Endodermal cell (in vitro differentiated cells): ENCODE measurements at places on chromosomes 7 and 10. TPM values are rescaled to one million over a fixed set of nuclear protein-coding genes. Genes with fewer than 3 reads are reported as not detected.
A peak's percentile ranks its signal among the peaks of the same experiment; 100 is the strongest.

DNA sequence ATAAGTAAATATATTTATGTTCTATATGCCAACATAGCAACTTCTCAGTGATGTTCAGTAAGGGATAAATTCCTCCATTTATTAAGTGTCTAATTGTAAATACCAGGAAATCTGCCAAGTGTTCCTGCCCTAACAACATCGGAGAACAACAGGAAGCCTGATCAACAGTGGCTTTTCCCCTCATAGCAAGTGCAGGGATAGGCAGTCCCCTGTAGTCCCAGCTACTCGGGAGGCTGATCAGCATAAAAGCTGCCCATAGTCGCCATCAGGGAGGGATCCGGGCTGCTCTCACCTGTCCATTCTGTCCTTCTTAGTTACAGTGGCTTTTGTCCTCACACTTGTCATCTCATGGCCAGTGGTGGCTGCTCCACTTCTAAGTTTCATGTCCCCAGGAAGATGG lies 141.3 kb downstream of the IDE start:
- H3K4me1 ChIP-seq, result no peaks in the 10 kb centered on the region
- no peaks in the 10 kb centered on the region for H3K27me3 ChIP-seq
- no peak overlapping the region for H3K27ac ChIP-seq
- H3K36me3 ChIP-seq, result no peaks in the 10 kb centered on the region

C10orf62 gene
- not detected in 3 replicates for total RNA-seq

GRCh38 chr10:5813341-5814109 lies at the start of gene GDI2:
TSS of gene GDI2 (minus strand) at chr10:5813434. CDS start at chr10:5813258, 176 bp downstream.
- peaks cover 3% of the 10 kb centered on the region for H3K4me1 ChIP-seq
- H3K27me3 ChIP-seq, result no peaks in the 10 kb centered on the region
- peak; percentile 98 for DNase-seq
- peak within 1 kb of the TSS; percentile 97 for H3K27ac ChIP-seq
- H3K36me3 ChIP-seq, result no peaks in the 10 kb centered on the region
- peak within 1 kb of the TSS; percentile 100 for H3K4me3 ChIP-seq

NXPH1 gene
- total RNA-seq, result not detected in 3 replicates

KCP gene
- total RNA-seq, result 23.5 and 33.3 TPM in 2 replicates

TUBAL3 gene
- not detected in 3 replicates for total RNA-seq

DEPP1 gene
- 2.6 to 6.1 TPM (median 2.9 TPM) in 3 replicates for total RNA-seq

IL6 gene
- total RNA-seq, result 0.61 to 0.64 TPM in 2 of 3 replicates, not detected in the other

DNA sequence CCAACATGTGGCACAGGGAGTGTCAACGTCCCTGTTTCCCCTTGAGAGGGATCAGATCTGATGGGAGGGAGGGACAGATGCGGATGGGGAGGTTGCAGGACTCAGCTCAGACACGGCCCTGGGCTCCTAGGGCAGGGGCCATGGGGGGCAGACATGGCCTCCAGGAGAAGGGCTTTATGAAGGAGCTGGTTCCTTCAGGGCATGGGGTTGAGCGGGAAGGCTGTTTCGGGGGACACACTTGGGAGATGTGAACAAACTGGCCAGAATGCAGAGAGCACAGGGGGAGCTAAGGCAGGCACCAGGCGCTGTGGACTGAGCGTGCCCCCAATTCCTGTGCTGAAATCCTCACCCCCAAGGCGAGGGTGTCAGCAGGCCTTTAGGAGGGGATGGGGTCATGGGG lies 581.9 kb upstream of the FOXK1 start:
- H3K27ac ChIP-seq, result no peak overlapping the region
- H3K36me3 ChIP-seq, result no peaks in the 10 kb centered on the region
- H3K4me3 ChIP-seq, result no peak overlapping the region

DNA sequence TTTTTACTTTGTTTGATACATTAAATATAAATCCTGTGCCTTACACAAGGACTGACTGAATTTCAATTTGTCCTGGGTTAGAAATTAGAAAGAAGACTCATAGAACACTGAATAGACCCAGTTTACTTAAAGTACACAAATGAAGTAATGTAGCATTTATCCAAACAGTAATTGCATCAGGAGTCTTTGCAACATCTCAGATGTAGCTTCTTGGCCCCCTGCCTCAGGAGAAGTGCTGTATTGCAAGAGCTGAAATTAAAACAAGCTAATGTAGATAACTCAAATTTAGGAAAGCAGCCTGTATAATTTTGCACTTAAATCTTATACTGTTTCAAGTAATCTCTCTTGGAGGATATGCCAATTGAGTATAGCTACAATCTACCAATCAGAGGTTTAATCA lies 54.3 kb upstream of the KCND2 start:
- H3K4me3 ChIP-seq, result no peak overlapping the region
- H3K4me1 ChIP-seq, result no peaks in the 10 kb centered on the region
- no peak overlapping the region for H3K27ac ChIP-seq
- no peaks in the 10 kb centered on the region for H3K36me3 ChIP-seq
- no peaks in the 10 kb centered on the region for H3K27me3 ChIP-seq

- peaks cover 17% of the 10 kb centered on the region for H3K27me3 ChIP-seq
- no peak overlapping the region for H3K4me3 ChIP-seq
- DNase-seq, result peak; percentile 75
- no peak overlapping the region for H3K27ac ChIP-seq
- H3K36me3 ChIP-seq, result no peaks in the 10 kb centered on the region
These were observed 5.5 kb upstream of the CACUL1 start for GRCh38 chr10:118760265-118760664.

- no peaks in the 10 kb centered on the region for H3K36me3 ChIP-seq
- no peak for DNase-seq
- H3K4me3 ChIP-seq, result no peak overlapping the region
- peaks cover 23% of the 10 kb centered on the region for H3K27me3 ChIP-seq
- H3K27ac ChIP-seq, result no peak overlapping the region
These were observed 8.3 kb downstream of the SFRP4 start for GRCh38 chr7:37908221-37908788.

- no peaks in the 10 kb centered on the region for H3K27me3 ChIP-seq
- no peaks in the 10 kb centered on the region for H3K36me3 ChIP-seq
- peak; percentile 56 for DNase-seq
- H3K4me3 ChIP-seq, result no peak overlapping the region
- no peak overlapping the region for H3K27ac ChIP-seq
These were observed 35.3 kb upstream of the CYTH3 start for GRCh38 chr7:6307762-6308161.

DNA sequence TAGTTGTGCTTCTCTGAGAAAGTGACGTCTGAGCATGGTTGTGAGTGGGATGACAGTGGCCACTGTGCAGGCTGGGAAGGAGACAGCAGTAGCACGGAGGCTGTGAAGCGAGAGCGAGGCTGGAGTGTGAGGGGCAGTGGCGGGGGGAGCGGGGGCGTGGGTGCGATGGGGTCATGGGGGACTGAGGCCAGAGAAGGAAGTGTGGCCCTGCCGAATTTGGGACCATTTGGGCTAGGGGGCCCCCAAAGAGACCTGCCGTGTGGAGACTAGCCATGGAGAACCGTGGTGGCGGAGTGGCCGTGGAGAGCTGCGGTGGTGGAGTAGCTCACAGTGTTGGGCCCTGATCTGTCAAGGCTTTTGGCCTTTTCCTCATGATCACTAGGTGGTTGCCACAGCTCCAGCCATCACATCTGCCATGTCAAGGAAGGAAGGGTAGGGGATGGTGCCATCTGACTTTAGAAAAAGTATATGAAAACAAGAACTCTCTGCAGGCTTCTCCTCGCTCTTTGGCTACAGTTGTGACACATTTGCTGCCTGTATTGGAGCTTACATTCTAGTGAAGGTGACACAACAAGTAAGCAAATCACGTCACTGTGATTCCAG lies 61.4 kb downstream of the MGMT start:
- H3K36me3 ChIP-seq, result no peaks in the 10 kb centered on the region
- DNase-seq, result no peak
- H3K4me3 ChIP-seq, result no peak overlapping the region
- no peak overlapping the region for H3K27ac ChIP-seq
- H3K4me1 ChIP-seq, result peaks cover 9% of the 10 kb centered on the region

DNA sequence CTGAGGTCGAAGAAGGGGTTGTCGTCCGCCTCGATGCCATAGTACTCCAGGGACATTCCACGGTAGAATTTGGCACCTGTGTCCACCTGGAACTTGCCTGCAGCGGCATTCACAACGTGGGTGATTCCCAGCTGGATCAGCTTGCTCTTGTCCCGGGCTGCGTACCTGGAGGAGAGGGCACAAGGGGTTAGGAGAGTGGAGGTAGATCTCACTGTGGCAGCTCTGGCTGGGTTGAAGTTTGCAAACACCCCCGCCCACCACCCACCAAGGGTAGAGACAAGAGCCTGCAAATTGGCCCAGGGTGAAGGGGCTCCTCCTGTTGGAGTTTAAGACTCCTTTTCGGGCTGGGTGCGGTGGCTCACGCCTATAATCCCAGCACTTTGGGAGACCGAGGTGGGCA lies 15.8 kb upstream of the SAMD8 start:
- no peaks in the 10 kb centered on the region for H3K4me1 ChIP-seq
- no peaks in the 10 kb centered on the region for H3K27me3 ChIP-seq
- no peaks in the 10 kb centered on the region for H3K36me3 ChIP-seq
- H3K4me3 ChIP-seq, result no peak overlapping the region

OR2A7 gene
- 2.4 to 4.3 TPM (median 3.8 TPM) in 3 replicates for total RNA-seq

DNA sequence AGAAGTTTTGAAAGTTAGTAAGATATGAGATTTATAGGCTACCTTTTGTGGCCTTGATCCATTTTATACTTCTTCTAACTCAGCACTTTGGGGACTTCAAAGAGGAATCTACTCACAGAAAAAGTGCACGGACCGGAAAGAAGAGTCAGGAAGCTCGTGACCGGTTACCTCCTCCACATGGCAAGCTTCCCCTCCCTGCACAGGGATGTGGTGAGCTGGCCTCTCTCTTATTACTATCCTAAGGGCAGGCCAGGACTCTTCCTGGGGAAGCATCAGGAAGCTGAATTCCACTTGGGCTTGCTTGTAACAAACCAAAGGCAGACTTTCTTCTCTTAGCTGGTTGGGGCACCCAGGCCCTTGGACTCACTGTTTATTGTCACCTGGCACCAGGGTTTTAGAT lies 170.8 kb upstream of the GLI3 start:
- no peaks in the 10 kb centered on the region for H3K36me3 ChIP-seq
- no peaks in the 10 kb centered on the region for H3K27me3 ChIP-seq
- H3K4me3 ChIP-seq, result no peak overlapping the region
- no peak for DNase-seq
- H3K4me1 ChIP-seq, result no peaks in the 10 kb centered on the region
- no peak overlapping the region for H3K27ac ChIP-seq

- H3K4me1 ChIP-seq, result peaks cover 8% of the 10 kb centered on the region
- no peak overlapping the region for H3K27ac ChIP-seq
- no peak for DNase-seq
- no peak overlapping the region for H3K4me3 ChIP-seq
- H3K36me3 ChIP-seq, result no peaks in the 10 kb centered on the region
These were observed 186.0 kb downstream of the SEMA3D start for GRCh38 chr7:85000735-85001350.

GRCh38 chr10:30509508-30509907 lies 75.5 kb downstream of the MAP3K8 start:
- H3K4me1 ChIP-seq, result no peaks in the 10 kb centered on the region
- H3K27ac ChIP-seq, result no peak overlapping the region
- no peak overlapping the region for H3K4me3 ChIP-seq
- no peaks in the 10 kb centered on the region for H3K36me3 ChIP-seq
- DNase-seq, result no peak

DNA sequence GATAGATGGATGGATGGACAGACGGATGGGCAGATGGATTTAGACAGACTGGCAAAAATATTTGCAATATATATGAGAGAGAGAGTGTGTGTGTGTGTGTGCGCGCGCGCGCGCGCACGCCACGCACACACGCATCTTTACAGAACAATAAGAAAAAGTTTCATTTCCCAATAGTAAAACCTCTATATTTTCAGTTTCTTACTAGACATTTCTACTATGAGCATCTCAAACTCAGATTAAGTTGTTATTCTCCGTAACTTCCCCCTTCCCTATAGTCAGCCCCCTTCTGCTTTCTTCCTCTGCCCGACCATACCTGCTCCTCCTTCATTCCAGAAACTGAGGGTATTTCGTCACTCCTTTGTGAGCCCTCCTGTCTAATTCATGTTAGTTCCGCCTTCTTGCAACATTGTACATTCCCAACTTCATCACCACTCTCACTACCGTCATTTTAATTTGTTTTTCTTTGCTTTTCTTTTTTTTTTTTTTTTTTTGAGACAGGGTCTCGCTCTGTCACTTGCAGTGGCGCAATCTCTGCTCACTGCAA lies 154.4 kb upstream of the SH2B2 start:
- H3K27me3 ChIP-seq, result no peaks in the 10 kb centered on the region
- DNase-seq, result no peak
- no peak overlapping the region for H3K27ac ChIP-seq
- H3K36me3 ChIP-seq, result peaks cover 24% of the 10 kb centered on the region
- H3K4me1 ChIP-seq, result no peaks in the 10 kb centered on the region
